ENCODE measurements at places on chromosomes 2 and 18. TPM values are rescaled to one million over a fixed set of nuclear protein-coding genes. Genes with fewer than 3 reads are reported as not detected.

DNA sequence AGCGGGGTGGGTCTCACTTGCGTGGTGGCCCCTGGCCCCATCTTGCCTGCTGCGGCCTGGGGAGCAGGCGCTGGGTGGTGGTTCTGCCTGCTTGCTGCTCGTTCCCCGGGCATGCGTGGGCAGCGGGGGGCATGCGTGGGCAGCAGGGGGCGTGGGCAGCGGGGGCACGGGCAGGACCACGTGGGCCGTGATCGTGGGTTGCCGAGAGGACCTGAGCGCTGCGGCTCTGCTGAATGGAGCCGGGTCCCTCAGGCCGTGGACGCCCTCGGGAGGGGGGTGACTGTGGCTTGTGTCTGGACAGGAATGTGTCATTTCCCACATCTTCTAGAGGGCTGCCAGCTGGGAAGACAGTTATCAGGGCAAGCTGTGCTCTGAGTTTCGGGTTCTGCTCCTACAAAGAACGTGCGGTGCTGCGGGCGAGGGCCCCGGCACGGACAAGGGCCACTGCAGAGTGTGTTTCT lies 8.3 kb upstream of the GAL3ST2 start:
- H3K36me3 ChIP-seq, result no peaks in the 10 kb centered on the region
- H3K27ac ChIP-seq, result no peak overlapping the region
- H3K4me1 ChIP-seq, result no peaks in the 10 kb centered on the region
- DNase-seq, result no peak
- H3K4me3 ChIP-seq, result no peak overlapping the region

DNA sequence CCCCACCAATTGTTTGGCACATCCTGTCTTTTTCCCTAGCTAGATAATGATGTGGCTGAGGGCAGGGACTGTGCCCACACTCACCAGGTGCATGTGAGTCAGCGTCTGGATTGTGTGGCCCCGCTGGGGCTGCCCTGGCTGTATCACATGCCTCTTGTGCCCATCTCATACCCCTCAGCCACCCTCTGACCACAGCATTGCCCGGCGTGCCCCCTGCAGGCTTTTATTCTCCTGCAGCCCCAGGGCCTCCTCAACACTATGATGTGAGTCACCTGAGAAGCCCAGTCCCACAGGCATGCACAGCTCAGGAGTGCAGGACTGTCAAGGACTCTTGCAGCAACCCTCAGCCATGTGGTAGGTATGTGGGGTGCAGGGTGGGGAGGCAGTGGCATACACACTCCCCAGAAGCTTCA lies 14.8 kb upstream of the STEAP3 start:
- H3K4me1 ChIP-seq, result no peaks in the 10 kb centered on the region
- H3K36me3 ChIP-seq, result no peaks in the 10 kb centered on the region
- no peak for DNase-seq

DNA sequence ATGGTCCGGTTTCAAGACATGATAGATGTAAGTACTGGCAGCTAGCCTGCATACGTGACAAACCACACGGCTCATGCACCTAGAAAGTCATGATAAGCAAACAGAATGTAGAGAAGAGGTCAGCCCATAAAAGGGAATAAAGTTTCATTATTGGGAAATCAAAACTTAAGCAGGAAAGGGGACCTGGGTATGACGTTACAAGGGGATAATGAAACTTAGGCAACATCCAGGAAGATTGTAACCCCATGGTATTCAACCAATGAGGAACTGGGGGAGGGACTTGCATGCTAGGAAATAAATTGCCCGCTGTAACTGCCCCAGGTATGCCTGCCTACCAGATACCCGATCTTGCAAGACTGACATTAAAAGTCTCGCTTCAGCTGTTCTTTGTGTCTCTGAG lies 1679.0 kb downstream of the SUCLG1 start:
- H3K27me3 ChIP-seq, result no peaks in the 10 kb centered on the region
- H3K4me1 ChIP-seq, result no peaks in the 10 kb centered on the region
- no peaks in the 10 kb centered on the region for H3K36me3 ChIP-seq
- H3K4me3 ChIP-seq, result no peak overlapping the region

DNA sequence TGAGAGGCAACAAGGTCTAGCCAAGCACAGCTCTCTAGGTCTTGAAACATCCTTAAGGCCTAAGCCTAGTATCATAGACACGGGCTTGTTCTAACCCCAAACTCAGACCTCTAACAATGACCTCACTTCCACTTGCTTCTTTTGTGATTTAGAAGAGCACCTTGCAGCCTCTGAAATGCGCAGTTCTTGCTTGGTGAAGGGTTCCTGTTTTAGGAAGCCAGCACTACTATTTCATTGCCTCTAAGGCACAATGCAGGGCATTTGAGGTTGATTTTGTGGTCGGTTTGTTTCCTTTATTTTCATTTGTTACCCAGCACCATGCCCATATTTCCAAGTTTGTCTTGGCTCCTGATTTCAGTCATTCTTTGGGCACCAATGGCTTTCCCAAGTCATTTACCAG lies 117.0 kb upstream of the CYP1B1 start:
- no peaks in the 10 kb centered on the region for H3K27me3 ChIP-seq
- H3K4me3 ChIP-seq, result no peak overlapping the region
- DNase-seq, result no peak
- H3K36me3 ChIP-seq, result no peaks in the 10 kb centered on the region

- no peaks in the 10 kb centered on the region for H3K36me3 ChIP-seq
- no peak for DNase-seq
- H3K4me3 ChIP-seq, result no peak overlapping the region
- H3K4me1 ChIP-seq, result peaks cover 29% of the 10 kb centered on the region
- H3K27ac ChIP-seq, result no peak overlapping the region
Measured at GRCh38 chr2:75645643-75646042, 940 bp upstream of the MRPL19 start.

DNA sequence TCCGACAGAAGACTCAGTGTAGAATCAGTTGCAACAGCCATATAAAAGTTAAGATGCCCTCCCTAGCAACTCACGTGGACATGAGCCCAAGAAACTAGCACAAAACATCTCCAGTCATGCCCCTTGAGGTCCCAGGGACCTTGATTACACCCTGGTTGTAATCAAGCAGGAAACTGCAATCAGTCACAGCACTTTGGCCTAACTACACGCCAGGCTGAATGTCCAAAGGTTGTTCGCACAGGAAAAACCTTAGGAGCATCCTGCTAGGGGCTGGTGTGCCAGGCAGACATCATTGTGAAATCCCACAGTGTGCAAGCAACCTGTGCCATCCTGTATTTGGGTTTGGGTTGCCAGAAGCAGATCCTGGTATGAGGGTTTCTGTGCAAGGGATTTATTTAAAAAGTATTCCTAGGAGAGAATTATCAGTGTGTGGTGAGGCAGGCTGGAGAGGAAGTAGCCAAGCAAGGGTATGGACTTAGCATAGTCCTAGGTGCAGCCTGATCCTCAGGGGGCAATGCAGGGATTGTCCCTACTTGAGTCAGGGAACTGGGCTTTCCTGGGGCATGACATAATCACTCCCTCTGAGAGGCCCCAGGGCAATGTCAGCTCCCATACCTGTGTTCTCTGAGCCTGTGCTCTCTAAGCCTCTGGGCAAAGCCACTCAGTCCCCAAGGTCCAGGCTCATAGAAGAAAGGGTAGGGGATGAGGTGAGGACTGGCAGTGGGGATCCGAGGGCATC lies 17.8 kb upstream of the SULT1C2 start:
- H3K36me3 ChIP-seq, result no peaks in the 10 kb centered on the region
- H3K4me3 ChIP-seq, result no peak overlapping the region
- H3K27me3 ChIP-seq, result no peaks in the 10 kb centered on the region
- peaks cover 11% of the 10 kb centered on the region for H3K4me1 ChIP-seq

Gene DAW1
- total RNA-seq, result not detected

Gene TACR1
- total RNA-seq, result 0.52 TPM

DNA sequence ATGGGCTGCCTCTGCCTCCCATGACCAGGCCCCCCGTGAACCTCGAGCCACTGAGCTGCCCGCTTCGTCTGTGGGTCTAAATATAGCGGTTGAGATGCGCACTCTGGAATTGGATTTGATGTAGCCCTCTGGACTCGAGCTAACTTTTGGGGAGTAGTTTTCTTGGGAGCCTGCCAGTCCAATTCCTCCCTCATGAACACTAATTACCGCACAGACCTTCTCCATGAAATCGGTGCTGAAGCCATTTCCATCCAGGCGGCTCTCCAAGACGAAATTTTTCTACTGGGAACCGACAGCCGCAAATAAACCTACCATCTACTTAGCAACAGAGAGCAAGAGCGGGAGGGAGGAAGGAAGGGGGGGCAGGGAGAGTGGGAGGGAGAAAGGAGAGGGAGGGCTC lies 63.6 kb downstream of the CELF4 start:
- no peak overlapping the region for H3K4me3 ChIP-seq
- no peak overlapping the region for H3K27ac ChIP-seq
- no peaks in the 10 kb centered on the region for H3K36me3 ChIP-seq
- no peaks in the 10 kb centered on the region for H3K4me1 ChIP-seq

Gene EML6
- total RNA-seq, result 2.3 TPM

DNA sequence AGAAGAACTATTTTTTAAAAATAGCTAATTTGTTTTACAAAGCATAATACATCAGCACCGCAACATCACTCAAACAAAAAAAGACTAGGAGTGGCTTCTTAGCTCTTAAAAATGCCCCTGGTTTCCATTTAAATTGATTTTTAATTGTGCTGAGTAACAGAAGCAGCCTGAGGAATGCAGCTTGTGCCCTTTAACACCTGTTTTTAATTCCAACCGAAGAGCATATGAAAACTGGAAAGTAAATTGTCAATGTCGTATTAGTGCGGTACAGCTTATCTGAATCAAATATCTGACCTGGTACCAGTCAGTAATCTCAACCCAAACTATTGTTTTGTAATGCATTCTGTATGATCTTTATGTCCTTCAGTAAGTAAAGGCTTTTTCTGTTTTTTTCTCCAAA lies 13.2 kb upstream of the CD302 start:
- H3K4me1 ChIP-seq, result no peaks in the 10 kb centered on the region
- no peak overlapping the region for H3K27ac ChIP-seq
- no peak for DNase-seq
- no peaks in the 10 kb centered on the region for H3K27me3 ChIP-seq

All from body of pancreas (tissue), 4 donors.